ENCODE measurements at places on chromosomes 4 and X.
A peak's percentile ranks its signal among the peaks of the same experiment; 100 is the strongest.

- DNase-seq = no peak
These were observed 20.6 kb downstream of the SCD5 start for GRCh38 chr4:82777857-82778525.

DNA sequence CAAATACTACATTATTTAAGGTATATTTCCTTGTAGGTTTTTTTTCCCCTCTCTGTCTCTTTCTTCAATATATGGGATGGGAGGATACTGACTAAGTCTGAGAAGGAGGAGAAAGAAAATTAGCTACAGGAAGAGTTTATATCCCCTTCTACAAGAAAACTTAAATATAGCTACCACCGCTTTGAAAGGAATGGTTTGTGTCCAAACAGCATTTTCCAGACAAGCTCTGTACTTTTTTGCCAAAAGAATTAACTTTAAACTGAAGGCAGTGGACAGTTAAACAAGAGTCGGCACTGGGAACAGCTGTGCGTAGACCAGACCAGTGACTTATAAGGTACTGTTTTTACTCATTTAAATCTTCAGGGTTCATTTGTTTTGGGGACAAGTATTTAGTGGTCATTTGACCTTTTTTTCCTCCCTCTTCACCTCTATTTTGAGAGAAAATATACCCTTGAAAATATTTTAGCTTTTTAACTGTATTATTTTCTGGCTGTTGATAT lies 303.7 kb downstream of the ARHGAP24 start:
- DNase-seq = peak; percentile 51

DNA sequence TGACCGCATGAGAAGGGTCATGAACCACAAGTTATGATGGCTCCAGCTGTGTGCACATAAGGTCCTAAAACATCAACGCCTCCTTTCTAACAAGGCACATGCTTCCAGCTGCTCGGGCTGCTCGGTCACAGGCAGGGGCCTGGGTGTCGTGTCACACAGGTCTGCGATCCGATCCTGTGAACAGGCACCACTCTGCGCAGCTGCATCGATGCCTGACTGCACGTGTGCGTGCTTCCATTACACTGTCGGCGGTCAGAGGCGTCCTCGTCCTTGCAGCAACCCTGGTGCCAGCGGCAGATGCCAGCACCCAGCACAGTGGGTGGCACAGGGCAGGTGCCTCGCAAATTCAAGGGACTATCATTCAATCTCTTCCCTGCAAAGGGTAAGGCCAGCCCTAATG lies 23.9 kb downstream of the ZFYVE28 start:
- DNase-seq = no peak

- peak; percentile 3 for DNase-seq
These were observed 1718.0 kb upstream of the PCDH7 start for GRCh38 chr4:29002151-29002550.

- no peak for DNase-seq
These were observed 4.7 kb downstream of the RAP2C start for GRCh38 chrX:132214518-132214917.

DNA sequence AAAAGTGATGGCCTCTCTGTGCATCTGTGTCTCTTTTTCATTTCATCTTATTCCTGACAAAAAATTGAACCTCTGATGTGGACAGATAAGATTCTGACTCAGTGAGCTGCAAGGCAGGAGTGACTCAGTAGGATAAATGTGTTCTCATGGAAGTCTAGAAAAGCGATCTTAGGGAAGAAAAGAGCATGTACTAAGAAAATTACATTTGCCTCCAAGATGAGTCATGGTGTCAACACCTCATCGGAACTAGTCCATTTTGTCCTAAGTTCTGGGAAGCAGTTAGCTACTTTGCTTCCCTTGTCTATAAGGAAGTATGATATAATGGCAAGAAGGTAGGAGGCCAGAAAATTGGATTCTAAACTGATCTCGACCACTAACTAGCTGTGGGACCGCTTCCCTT lies 83.5 kb upstream of the AFF2 start:
- peak; percentile 9 for DNase-seq

DNA sequence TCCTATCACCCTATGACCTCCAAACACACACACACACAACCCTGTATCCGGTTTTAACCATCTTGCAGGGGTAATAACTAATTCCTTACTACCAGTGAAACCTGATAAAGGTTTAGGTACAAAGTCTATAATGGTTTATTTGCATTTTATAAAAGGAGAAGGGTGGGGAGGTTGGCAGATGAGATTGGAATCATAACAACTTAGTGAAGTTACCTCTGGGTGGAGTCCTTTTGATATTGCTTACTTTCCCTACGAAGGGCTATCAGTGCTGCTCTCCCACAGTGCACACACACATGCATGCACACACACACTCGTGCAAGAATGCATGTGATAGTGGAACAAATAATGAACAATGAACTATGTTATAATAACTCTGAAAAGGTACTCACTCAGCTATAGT lies 56.1 kb downstream of the CCSER1 start:
- DNase-seq = no peak

- DNase-seq = peak; percentile 9
These were observed 615.1 kb downstream of the ANKRD50 start for GRCh38 chr4:124097447-124097846.

GRCh38 chr4:175802988-175803387 lies 9.1 kb downstream of the GPM6A start:
- DNase-seq = no peak

GRCh38 chrX:137823257-137823656 lies 257.3 kb downstream of the ZIC3 start:
- DNase-seq = no peak

- DNase-seq = peak; percentile 65
These were observed 24.5 kb upstream of the TSR2 start for GRCh38 chrX:54415534-54416350.

DNA sequence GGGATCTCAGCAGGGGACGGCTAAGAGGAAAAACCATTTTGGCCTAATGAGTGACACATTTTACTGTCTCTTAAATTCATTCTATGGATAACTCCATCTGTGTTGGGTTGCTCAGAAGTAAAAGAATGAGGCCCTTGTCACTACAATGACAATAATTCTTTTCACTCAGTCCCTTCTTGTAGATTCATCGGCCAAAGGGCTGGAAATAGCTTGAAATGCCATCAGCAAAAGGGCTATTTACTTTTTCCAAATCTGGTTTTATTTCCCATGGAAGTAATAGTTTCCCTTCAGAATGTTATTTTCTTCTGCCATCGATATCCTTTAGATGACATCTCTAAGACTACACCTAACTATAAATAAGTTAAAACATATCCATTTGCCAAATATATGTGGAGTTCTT lies 7.4 kb downstream of the MEPE start:
- no peak for DNase-seq

All from amniotic epithelial cell (primary cell).